ENCODE measurements at places on chromosomes 16 and 17.
A peak's percentile ranks its signal among the peaks of the same experiment; 100 is the strongest.

DNA sequence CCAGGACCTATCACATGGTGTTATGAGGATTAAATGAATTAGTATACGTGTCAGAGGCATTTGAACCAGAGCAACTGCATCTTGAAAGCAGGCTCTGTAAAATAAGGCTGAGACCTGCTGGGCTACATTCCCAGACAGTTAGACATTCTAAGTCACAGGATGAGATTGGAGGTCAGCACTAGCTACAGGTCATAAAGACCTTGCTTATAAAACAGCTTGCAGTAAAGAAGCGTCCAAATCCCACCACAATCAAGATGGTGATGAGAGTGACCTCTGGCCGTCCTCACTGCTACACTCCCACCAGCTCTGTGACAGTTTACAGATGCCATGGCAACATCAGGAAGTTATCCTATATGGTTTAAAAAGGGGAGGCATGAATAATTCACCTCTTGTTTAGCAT, 71.8 kb downstream of the IRF8 start:
- no peak for DNase-seq

- no peak for DNase-seq
Observed at GRCh38 chr16:50574745-50575136, 26.5 kb downstream of the NKD1 start.

DNA sequence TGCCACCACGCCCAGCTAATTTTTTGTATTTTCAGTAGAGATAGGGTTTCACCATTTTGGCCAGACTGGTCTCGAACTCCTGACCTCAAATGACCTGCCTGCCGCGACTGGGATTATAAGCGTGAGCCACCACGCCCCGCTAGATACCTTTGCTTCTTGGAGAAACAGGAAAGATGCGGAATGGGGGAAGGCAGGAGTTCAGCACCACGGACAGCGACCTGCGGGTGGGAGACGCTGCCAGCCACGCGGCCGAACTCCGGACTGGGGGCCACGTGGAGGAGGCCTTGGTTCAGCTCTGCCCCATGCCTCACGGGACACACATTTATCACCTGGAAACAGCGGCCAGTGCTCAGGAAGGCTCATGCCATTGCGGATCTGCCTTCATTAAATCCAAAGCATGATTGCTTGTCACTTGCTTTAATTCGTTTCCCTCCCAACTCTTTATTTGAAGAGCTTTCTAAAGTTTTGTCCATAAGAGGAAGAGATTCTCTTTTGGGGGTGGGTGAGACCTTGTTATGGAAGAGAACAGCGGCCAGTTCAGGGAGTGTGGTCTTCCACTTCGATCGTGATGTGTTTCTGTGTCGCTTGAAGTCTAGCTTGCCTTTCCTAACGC, 219.9 kb downstream of the ENGASE start:
- DNase-seq, result peak; percentile 29

GRCh38 chr17:77882481-77883212, 75.9 kb upstream of the TNRC6C start:
- peak; percentile 70 for DNase-seq

DNA sequence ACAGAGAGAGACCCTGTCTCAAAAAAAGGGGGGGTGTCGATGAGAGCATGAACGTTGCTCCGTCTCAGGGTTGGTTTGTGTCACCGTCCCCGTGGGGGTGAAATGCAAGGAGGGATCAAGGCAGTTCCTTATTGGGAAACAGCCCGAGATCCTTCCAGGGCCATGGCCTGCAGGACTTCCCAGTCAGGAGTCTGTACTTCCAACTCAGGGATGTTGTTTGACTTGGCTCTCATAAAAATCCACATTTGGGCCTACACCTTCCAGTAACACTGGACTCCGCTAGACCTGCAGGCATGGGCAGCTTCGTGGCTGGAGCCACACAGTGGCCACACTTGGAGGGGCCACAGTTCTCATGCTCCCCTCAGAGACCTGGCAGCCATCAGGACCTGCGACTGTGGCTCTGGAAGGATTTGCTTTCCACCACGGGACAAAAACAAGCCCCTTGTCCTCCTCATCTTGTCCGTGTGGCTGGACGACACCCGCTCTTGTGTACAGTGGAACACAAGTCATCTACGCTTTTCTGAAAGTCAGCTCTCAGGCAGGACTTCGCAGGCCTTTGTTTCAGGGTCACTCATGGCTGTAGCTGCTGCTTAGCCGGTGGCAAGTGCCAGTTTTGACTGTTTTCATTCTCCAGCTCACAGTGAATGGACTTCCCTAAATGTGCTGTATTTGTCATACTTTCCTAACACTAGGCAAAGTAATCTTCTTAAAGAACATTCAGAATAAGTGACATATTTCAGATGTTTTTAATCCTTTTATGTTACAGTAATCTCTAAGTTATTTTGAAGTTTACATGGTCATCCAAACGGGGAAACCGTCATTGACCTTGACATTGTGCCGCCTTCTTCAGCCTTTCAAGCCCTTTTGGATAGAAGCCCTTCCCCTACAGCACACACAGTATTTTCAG, 24.2 kb upstream of the IL17C start:
- no peak for DNase-seq

DNA sequence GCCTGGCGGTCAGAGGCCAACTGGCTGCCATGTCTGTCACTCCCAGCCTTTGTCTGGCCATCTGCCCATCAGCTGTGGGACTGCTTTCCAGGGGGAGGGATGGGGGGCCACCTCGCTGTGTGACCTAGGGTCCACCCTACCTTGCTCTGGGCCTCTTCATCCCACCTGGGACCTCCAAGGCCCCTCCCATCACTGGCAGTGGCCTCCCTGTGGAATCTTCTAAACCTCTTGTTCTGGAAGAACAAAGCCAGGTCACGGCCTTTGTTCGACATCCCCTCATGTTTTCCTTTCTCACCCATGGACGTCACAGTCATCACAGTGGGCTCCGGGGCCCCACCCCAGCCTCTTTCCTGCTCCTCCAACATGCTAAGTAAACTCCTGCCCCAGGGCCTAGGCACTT, 24.0 kb downstream of the SPNS2 start:
- DNase-seq, result no peak

- no peak for DNase-seq
Observed at GRCh38 chr16:10465821-10466220, 80.0 kb downstream of the ATF7IP2 start.

DNA sequence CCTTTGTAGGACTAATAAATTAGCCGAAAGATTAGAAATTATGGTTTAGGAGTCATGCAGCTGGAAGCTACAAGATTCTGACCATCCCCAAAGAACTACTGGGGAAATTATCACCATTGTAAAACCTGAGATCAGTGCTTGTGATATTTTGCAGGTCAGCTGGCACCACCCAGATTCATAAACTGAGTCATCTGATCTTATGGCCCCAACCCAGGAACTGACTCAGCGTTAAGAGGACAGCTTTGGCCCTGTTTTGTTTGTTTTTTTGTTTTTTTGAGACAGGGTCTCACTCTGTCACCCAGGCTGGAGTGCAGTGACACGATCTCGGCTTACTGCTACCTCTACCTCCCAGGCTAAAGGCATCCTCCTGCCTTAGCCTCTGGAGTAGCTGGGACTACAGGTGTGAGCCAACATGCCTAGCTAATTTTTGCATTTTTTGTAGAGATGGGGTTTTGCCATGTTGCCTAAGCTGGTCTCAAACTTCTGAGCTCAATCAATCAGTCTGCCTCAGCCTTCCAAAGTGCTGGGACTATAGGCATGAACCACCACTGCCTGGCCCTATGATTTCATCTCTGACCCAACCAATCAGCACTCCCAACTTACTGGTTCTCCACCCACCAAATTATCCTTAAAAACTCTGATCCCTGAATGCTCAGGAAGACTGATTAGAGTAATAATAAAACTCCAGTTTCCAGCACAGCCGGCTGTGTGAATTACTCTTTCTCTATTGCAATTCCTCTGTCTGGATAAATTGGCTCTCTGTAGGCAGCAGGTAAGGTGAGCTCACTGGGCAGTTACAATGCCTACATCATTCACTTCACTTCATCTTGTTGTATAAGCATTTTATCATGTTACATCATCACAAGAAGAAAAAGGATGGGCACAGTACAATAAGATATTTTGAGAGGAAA, 79.4 kb upstream of the KSR1 start:
- DNase-seq, result no peak

DNA sequence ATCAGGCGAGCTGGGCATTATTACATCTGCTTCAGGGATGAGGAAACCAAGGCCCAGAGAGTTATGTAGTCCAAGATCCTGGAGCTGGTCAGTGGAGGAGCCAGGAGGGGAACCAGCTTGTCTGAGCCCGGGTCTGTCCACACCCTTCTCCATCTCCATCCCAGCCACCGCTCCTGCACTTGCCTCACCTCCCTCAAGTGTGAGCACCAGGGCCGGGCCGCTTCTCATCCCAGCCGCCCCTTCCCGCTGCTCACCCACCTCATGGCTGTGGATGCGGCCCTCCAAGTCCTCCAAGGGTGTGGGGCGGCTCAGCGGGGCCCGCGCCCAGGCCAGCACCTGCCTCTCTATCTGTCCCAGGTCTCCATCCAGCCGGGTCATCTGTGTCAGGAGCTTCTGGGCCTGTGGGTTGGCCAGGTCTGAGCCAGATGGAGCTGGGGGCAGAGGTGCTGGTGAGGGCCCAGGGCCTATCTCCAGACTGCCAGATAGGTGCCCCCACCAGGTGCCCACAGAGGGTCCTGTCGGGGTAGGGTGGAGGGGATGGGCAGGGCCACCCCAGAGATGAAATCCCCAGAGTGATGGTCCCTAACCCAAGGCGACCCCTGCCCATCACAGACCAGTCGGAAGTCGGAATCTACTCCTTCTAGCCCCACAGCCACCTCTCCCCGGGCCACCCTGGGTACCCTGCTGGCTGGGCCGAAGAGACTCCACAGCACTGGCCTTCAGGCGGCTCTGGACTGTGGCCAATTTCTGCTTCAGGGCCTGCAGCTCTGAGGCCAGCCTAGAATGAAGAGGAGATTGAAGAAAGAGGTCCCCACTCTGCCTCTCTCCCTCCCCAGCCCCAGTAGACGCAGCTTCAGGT, 9.4 kb downstream of the EVPL start:
- no peak for DNase-seq

GRCh38 chr16:88975511-88976061, 1.4 kb downstream of the CBFA2T3 start:
- no peak for DNase-seq

GRCh38 chr16:80274576-80275191, 266.1 kb upstream of the DYNLRB2 start:
- DNase-seq, result no peak

Measured in stimulated activated CD4-positive, alpha-beta T cell treated with anti-CD3 and anti-CD28 coated beads, Interleukin-4, amount 100 ng/mL, for 4 hours (primary cell).